ENCODE measurements at places on chromosomes 7 and 10.
A peak's percentile ranks its signal among the peaks of the same experiment; 100 is the strongest.

DNA sequence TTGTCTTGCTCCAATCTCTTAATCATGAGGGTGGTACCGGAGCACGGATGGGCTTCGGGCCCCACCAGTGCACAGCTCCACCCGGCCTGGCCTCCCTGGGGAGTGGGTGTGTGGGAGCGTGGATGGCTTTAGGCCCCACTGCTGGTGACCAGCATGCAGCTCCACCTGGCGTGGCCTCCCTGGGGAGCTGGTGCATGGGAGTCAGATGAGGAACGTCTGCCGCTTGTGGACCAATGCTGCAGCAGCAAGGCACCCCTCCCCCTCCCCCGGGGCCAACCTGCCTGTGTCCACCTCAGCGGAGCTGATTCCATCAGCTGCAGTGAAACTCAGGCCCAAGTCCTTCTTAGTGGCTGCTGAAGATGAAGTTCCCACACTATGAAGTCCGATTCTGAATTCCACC is 511.4 kb downstream of the PTPRN2 start:
- DNase-seq: no peak

GRCh38 chr10:8056378-8056777 is 1.9 kb downstream of the GATA3 start:
- no peak for DNase-seq

GRCh38 chr7:45071528-45071927 is 17.2 kb downstream of the NACAD start:
- no peak for DNase-seq

GRCh38 chr7:104903044-104903443 is 111.0 kb upstream of the KMT2E start:
- DNase-seq: no peak

- DNase-seq: no peak
Observed at GRCh38 chr7:95861041-95861440, 88.7 kb downstream of the DYNC1I1 start.

DNA sequence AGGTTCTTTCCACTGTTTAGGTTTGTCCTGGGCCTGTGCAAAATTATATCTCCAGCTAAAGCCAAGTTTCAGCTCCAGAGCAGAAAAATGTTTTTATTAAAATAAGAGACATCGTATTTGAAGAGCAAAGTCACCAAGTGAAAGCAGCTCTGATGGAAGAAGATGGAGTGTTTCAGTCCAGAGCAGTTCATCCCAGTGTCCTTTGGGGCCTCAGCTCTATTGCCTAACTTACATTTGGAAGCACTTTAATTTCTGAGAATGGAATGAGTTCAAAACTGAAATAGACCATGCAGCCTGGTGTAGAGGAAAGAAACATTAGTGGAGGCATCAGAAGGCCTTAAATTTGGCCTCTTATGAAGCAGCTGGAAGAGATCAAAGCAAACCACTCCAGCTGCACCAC is 545.2 kb downstream of the SORCS1 start:
- no peak for DNase-seq

DNA sequence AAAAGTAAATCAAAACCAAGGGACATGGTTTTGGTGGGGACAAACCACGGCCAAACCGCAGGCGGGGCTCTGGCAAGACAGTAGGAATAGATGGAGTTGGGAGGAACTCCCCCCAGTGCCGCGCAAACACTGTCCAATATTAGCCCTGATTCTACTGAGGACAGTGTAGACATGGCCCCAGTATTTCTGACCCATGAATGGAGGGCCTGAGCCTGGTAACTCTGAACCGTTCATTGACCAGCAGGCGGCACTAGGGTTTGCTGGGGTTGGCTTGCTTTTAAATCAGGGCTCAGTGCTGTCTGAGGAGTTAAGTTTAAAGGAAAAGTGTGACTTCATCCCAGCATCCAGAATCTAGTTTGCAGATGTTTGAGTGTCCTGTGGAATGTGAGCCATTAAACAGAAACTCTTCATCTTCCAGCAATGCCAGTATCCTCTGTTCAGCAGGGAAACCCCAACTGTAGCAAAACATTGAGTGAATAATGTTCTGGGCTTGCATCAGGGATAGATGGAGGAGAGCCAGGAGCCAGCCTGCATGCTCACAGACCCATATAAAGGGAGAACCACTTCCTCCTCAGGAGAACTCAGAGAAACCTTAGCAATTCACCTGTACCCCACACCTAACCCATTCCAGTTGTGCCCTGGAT is 147.4 kb upstream of the PRSS58 start:
- DNase-seq: no peak

DNA sequence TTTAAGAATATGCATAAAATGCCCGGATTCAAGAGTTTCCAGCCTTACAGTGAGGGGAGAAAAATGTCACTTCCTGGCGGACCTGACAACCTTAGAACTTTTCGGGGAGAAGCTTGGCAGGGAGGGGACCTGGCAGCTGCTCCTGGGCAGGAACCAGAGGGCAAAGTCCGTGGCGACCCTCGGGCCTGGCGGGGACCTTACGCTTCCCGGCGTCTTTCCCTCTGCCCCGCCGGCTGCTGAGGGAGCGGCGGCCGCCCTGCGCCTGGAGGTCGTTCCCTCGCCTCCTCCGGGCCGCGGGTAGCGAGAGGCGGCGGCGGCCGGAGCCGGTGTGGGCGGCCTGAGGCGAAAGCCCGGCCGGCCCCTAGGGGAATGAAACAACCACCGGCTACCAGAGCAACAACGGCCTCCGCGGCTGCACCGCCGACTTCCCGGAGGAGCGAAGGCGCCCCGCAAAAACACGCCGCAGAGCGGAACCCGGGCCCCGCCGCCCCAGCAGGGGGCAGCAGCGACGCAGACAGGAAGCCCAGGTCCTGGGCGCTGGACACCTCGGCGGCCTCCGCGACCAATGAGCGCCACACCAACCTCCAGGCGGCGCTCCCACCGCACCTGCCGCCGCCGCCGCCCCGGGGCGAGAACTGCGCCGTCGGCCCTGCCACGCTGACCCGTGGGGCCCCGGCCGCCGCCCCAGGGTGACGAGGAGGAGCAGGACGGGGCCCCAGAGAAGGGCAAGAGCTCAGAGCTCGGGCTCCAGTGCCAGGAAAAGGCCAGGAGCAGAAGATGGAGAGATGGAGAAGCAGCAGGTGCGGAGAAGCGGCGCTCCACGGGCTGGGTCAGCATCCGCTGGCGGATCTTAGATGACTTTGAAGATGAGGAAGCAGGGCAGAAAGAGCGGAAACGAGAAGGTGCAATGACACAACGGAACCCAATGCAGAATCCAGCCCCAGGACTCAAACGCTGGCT is 10.5 kb upstream of the ACSM6 start:
- DNase-seq: peak; percentile 91

DNA sequence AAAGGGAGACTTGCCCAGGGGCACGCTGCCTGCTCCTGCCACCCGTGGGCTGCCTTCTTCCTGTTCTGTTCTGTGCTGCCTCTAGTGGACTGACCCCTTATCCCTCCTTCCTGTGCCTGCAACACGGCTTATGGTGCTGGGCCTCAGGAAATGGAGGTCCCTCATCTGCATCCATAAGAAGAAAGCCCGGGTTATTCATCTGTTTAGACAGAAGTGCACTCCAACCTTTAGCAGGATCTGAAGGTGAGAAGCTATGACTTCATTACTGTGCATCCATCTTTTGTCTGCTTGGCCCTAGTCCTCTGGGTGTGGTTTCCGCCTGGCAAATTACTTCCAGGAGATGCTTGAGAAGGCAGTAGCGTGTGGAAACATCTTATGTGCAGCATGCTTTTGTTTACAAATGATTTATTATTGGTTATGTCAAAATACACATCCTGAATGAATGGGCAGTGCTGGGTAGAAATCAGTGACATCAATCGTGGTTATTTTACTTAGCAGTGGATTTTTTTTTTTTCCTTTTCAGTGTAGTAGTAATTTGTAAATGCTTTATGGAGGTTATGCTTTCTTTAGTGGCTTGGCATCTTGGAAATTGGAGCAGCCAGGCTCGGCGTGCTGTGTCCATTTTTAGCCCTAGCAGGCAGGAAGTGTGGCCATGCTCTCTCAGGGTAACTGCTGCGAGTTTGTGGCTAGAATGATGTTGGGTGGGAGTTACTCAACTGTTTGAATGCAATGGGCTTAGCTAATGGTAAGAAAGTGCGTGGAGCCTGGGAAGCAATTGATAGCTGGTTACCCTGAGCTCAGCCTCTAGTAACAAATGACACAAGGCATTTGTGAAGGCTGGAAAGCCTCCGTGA is 12.7 kb downstream of the PTPRE start:
- DNase-seq: no peak

DNA sequence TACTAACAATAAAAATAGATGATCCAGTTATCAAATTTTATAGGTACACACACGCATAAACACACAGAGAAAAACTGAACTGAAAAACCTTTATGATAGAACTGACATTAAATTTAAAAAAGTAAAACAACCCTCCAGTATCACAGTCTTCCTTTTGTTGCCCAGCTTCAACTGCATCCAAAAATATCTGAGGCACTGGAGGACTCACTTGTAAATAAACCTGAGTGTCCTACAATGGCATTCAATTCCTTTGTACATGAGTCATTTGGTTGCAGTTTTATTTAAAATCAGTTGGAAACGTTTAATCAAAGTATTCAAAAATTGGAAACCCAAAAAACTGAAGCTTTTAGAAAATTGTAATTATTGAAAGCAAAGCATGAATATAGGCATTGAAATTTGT is 265.2 kb upstream of the CSTF2T start:
- no peak for DNase-seq

GRCh38 chr7:466465-467191 is 53.0 kb downstream of the PDGFA start:
- no peak for DNase-seq

DNA sequence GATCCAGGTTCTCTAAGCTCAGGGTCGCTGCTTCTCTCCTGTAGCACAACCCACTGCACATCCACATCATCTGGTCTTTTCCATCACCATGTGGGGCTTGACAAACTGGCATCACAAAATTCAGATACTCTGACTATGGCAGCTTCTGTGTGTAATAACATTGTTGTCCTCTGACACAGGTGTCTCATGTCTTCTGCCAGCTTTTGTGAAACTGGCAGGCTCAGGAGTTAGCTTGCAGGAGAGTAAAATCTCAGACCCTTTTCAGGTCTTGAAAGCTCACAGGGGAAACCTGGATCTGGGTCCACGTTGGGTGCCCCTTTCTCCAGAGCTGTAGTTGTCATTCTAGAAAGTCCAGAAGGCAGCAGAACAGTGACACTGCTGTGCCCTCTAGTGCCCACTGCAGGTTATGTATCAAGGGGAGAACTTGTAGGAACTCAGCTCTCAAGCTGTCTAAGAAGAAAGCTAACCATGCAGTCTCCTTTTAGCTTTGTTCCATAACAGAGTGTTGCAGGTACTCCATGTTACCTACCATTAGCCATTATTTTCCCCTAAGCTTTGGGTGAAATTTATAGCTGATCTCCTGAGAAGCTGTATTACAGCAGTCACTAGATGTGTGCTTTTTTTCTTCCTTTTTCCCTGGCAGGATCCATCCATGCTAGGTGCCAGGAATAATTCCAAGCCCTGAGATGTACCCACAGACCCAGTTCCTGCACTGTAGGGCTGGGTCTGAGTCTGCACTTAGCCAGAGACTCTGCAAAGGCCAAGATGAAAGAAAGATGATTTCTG is 102.7 kb downstream of the ZNF248 start:
- DNase-seq: peak; percentile 2

Measured in GM18507 (cell line).